Ureter (tissue), 1 donor: ENCODE measurements at places on chromosomes 5 and 9.

GRCh38 chr5:138654281-138654867 lies 79.2 kb upstream of the HSPA9 start:
- no peak for DNase-seq

DNA sequence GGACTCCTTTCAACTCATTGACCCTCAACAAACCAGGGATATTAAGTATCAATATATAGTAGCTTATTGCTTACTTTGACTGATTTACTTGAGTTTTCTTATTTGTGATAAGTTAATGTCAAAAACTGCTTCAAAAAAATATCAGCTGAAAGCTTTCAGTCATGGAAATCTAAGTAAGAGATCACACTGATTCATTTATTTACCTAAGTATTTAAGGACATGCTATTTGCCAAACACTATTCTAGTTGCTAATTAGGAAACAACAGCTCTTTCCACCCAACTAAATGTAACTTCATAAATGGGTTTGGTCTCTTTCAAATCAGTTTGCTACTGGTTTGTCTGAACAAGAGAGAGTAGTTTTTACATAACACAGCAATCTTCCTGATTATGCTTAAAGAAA lies 48.2 kb downstream of the CHD1 start:
- no peak for DNase-seq

- no peak for DNase-seq
Observed at GRCh38 chr5:35516271-35516670, 101.4 kb upstream of the SPEF2 start.

DNA sequence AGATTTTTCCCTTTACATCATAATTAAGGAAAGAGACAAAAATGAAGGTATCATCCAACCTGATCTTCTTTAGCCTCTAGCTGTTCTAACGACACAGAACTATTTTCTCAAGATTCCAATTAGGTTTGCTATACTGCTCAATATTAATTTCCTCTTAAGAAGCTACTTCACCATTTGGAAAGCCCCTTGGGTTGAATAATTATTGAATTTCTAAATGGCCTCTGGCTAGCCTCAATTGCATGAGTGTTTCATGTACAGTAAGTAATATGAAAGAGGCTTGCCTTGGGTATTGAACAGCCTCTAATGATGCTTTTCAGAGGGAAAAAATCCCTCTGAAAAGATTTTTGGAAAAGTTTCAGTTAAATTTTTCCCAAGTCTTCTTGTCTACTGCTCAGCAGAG lies 3.7 kb upstream of the MOB3B start:
- DNase-seq: no peak

DNA sequence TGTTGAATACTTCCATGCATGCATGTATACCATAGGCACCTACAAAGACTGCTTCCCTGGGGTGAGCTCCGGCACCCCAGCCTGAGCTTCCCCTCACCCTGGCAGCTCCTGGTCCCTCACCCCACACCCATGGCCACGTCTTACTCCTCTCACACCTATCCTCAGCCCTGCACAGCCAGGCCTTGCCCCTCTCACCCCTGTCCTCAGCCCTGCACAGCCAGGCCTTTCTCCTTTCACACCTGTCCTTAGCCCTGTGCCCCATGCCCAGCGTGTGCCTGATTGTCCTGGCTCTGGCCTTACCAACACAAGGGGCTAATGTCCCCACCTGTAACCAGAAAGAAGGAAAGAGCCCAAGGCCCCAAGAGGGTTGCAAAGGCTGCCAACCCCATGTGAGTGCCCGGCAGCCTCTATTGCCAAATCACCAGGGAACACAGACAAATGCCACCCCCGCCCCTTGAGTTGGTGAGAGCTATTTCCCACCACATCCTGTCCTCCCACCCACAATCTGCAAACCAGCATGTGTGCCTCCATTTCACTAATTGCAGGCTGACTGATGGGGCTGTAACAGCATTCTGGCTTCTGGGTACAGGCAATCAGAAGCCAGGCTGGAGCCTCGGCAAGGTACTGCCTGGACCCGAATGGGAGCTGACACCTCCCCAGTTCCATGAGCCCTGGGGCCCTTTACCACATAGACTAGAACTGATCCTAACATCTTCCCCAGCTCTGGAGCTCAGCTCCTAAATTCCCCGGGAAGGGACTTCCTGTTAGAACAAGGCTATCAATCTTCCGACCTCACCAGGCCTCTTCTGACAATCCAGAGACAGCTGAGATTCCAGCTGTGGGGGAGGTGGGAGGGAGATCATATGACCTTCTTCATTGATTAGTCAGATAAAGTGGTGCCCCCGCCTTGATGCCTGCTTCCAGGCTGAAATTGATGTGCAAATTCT lies 78.2 kb downstream of the FAM114A2 start:
- DNase-seq: no peak
